Esophagus squamous epithelium (tissue), 5 donors: ENCODE measurements at places on chromosomes 13 and 19.

DNA sequence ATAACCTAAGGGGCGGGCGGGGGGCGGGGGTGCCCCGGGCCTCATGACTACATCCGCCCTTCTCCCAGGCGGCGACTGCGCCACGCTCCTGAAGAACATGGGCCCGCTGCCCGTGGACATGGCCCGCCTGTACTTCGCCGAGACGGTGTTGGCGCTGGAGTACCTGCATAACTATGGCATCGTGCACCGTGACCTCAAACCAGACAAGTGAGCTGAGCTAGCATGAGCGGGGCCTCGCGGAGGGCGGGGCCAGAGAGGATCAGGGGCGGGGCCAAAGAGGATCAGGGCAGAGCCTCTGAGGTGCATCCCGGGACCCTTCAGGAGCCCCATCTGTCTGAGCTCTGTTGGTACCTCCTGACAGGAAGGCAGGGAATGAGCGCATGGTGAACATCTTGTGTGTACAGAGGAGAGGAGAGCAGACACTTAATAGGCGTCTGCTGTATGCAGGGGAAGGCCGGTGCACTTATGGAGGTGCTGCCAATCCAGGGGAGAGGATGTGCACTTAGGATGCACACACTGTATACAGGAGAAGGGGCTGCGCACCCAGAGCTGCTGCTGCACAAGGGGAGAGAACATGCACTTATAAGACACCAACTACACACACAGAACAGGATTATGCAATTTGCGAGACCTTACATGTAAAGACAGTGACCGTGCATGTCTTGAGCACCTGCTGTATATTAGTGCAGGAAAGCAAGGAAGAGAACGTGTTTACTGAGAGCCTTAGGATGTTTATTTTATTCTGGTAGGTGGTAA, 20.9 kb upstream of the PIK3R2 start:
- DNase-seq, result no peak

DNA sequence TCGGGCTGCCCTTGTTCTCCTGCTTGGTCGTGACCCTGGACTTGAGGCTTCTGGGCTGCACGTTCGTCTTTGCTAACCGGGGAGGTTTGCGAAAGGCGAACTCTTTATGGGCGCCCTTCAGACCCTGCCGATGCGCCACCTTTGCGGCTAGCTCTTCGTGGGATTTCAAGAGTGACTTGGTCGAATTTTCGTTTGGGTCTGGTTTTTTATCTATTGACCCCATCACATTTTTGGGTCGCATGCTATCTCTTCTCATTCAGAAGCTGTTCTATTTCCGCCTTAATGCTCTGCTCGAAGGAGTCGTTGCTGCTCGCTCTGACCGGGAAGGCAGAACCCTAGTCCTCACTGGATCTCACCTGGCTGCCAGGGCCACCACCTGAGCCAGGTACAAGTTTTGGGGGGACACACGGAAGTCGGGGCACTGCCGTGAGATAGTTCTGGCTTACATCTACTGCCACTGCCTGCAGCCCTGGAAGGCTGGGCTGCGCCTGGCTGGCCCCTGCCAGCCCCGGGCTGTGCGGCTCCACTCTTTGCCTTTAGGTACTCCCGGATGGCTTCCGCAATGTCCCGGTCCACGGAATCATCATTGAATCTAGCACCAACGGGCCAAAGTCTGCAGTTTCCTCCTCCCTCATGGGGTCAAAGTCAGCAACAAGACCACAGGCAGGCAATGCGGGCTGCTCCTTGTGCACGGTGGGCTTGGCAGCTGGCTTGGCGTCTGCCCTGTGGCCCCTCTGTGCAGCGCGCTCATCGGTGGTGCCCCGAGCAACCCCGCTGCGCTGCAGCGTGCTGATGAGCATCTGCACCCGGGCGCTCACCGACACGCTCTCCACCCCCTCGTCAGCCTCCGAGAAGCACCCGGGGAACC, 16.2 kb downstream of the RB1 start:
- DNase-seq, result no peak

DNA sequence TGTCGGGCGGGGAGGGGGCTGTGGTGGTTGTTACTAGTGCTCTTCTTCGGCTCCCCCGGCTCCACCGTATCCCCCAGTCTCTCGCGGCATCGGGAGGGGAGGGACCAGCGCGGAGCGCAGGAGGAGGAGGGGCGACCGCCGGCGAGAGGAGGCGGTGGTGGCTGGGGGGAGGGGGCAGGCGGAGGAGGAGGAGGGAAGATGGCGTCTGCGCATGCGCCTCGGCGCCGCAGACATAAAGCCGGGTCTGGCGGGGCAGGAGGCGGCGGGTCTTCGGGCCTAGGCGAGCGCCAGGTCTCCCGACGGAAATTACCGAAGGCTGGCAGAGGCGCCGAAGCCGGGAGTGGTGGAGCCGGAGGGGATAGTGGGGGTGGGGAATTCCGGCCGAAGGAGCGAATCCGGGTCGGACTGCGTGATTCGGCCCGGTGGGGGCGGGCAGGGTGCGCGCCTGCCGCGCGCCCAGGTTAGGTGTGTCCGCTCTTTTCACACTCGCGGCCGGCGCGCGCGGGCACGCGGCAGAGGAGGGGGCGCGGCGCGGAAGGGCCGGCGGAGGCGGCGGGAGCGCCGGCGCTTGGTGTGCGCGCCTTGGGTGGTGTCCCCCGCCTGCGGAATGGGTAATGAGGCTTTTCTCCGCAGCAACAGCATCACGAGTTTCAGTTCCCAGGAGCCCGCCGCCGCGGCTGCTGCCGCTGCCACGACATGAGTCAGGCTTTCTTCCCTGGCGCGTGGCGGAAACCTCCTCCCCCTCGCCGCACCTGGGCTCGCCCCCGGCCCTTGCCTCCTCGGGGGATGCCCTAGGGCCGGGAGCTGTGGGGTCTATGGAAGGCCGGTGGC, 1.3 kb upstream of the TSC22D1 start:
- DNase-seq, result peak; percentile 68

DNA sequence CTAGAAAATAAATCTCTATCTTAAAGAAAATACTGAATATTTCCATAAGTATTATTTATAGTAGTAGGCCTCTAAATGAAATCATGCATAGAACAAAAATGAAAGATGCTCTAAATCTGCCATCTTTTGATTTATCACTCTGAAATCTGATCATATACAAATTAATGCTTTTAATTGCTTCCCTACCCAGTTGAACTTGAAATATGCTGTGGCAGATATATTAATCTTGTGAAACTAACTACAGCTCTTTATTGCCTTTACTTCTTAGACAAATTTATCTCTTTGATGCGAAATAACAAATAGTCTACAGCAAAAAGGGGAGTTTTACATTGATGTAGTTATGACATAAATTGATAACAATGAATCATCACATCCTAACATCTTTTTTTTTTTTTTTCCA, 510.7 kb upstream of the SLITRK6 start:
- DNase-seq, result no peak

- no peak for DNase-seq
Observed at GRCh38 chr19:16381756-16382401, 57.3 kb downstream of the KLF2 start.

GRCh38 chr13:28489524-28489931, 5.4 kb downstream of the FLT1 start:
- DNase-seq, result no peak

GRCh38 chr13:56900549-56901279, 240.0 kb upstream of the PRR20A start:
- no peak for DNase-seq

GRCh38 chr19:35879770-35880317, 11.5 kb downstream of the APLP1 start:
- DNase-seq, result peak; percentile 32

- DNase-seq, result no peak
Observed at GRCh38 chr13:94298346-94298745, 181.1 kb downstream of the DCT start.

GRCh38 chr13:84137292-84137691, 255.0 kb upstream of the SLITRK1 start:
- DNase-seq, result no peak

GRCh38 chr13:98656223-98656622, 79.3 kb upstream of the STK24 start:
- no peak for DNase-seq

GRCh38 chr13:81957121-81957520, 1616.2 kb upstream of the SPRY2 start:
- no peak for DNase-seq
